Kidney tubule cell (primary cell): ENCODE measurements at places on chromosomes 11 and 22.

DNA sequence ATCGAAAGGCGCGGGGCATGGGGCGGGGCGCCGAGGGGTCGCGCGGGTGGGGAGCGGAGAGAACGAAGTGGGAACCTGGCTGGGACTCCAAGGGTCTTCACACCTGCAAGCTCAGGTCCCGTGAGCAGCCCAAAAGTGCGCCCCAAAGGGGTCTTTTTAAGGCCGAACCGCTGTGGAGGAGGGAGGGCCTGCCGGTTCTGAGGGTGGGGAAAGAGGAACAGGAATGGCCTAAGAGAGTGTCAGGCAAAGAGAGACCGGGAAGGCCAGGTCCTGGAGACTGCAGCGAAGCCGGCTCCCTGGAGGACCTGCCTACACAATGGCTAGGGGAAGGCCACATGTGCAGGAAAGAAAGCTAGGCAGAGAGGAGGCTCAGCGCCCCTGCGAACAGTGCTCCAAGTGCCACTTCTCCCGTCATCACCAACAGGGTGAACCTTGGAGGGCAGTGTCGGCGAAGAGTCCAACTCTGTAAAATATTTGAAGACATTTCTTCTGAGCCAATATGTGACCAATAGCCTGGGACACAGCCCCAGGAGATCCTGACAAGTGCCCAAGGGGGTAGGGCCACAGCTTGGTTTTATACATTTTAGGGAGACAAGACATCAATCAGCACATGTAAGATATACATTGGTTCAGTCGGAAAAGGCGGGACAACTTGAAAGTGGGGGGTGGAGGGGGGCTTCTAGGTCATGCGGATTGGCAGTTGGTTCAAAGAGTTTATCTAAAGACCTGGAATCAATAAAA, 710 bp upstream of the DGCR2 start:
- peak; percentile 24 for DNase-seq

DNA sequence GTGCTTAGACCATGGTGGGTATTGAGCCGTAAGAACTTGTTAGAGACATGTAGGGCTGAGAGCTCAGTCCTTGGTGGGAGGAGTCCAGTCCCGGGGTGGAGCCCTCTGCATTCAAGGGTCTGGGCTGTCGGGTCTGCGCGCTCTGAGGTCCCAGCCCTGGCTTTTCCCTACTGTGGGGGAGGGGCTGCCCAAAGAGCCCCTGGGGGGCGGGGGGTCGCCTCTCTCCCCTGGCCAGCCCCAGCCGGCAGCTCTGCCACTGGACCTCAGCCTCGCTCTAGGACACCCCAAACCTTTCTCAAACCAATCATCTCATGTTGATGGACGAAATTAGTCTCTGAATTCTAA, 1006.4 kb downstream of the BRD1 start:
- no peak for DNase-seq

- DNase-seq, result no peak
Measured at GRCh38 chr11:3189196-3189843, 24.2 kb upstream of the OSBPL5 start.

DNA sequence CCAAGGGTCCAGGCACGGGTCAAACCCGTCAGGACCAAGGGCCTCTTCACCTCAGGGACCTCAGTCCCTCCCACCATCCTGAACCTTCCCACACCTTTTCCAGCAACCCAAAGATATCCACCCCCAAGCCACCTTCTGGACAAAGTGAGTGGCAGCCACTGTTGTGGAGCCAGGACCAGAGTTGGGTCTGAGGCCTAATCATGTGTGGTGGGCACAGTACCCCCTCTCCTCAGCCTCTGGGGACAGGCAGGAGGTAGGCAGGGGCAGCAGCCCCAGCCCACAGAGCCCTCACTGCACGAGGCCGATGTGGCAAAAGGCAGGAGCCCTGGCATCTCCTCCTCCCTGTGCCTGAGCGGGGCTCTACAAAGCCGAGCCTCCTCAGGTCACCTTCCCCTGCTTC, 2.5 kb downstream of the KCNJ11 start:
- no peak for DNase-seq

GRCh38 chr11:64173616-64174355, 7.9 kb upstream of the MACROD1 start:
- DNase-seq, result no peak

- DNase-seq, result no peak
Measured at GRCh38 chr11:77205467-77206263, 77.6 kb downstream of the MYO7A start.

DNA sequence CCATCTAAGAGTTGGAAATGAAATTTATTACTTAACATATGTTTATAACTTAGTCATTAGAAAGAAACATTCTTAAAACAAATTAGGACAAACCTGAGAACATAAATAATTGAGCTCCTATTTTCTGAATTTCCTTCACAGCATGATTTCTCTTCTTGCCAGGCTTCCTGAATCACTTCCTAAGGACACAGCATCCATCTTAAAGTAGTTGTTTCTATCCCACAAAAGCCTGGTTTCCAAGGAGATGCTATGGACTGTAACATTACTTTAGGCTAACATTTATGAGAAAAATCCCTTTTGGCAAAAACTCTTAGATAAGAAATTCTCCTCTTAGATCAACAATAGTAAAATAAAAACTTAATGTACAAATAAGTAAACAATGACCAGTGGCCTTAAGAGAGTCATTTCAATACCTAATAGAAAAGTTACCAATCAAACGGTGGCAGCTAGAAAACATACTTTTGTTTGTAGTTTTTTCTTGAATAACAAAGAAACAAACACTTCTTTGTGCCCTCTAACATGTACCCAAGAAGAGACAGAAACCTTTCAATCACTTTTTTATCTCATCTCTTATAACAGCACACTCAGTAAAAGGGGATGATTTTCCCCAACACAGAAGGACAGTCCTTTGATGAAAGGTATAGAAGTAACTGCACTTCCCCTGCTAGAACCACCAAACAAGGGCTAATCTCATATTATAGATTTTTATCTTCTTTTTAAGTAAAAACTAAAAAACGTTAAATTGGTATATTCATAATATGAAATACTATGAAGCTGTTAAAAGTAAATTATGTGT, 74.5 kb downstream of the TTC28 start:
- no peak for DNase-seq

DNA sequence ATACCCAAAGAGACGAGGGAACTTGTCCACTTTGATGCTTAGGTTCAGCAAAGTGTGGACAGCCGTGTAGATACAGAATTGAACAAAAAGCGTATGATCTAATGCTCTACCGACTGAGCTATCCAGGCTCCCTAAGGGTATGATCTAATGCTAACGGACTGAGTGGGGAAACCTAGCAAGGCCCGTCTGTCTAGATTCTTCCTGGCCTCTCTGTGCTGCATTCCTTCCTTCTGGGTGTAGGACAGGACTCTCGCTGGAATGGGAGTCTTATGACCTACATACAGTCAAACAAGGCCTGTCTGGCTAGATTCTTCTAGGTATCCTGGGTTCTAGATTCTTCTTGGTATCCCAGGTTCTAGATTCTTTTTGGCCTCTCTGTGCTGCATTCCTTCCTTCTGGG, 8.4 kb upstream of the SLC15A3 start:
- no peak for DNase-seq

GRCh38 chr11:10865837-10866270, 8.0 kb upstream of the ZBED5 start:
- DNase-seq, result no peak
